ENCODE measurements at places on chromosomes 3 and 15. TPM values are rescaled to one million over a fixed set of nuclear protein-coding genes. Genes with fewer than 3 reads are reported as not detected.

Gene SECISBP2L
- total RNA-seq: 76.1 TPM

Gene CFAP100
- 21.4 TPM for total RNA-seq

Gene SI
- total RNA-seq: 1.5 TPM

Gene SAMD7
- 0.68 TPM for total RNA-seq

Gene PLA2G4E
- total RNA-seq: 0.31 TPM

Gene CRABP1
- 0.74 TPM for total RNA-seq

Gene MYO5C
- total RNA-seq: 40.0 TPM

Gene C3orf52
- 13.2 TPM for total RNA-seq

Gene AAGAB
- total RNA-seq: 36.4 TPM

Gene DLL4
- total RNA-seq: 3.5 TPM

Gene SLC22A13
- 2.6 TPM for total RNA-seq

Gene SLC28A1
- total RNA-seq: 0.31 TPM

Gene SENP5
- 76.8 TPM for total RNA-seq

Gene C3orf70
- 33.5 TPM for total RNA-seq

Gene KCNAB1
- 5.7 TPM for total RNA-seq

Gene TP63
- total RNA-seq: 6.0 TPM

Gene CILP
- total RNA-seq: 27.1 TPM

Gene CSTA
- total RNA-seq: 1.2 TPM

Gene MED12L
- 10.3 TPM for total RNA-seq

Gene SPINT1
- 10.5 TPM for total RNA-seq

Gene SV2B
- 1.6 TPM for total RNA-seq

Gene TGM5
- 2.1 TPM for total RNA-seq

Gene C15orf61
- total RNA-seq: 28.6 TPM

Gene ZPLD1
- total RNA-seq: 0.55 TPM

Gene ZNF662
- 19.2 TPM for total RNA-seq

Gene THRB
- total RNA-seq: 1.3 TPM

Gene SCG3
- total RNA-seq: 1.3 TPM

Gene ATP13A5
- total RNA-seq: 0.16 TPM
